ENCODE measurements at places on chromosomes 7 and 10. TPM values are rescaled to one million over a fixed set of nuclear protein-coding genes. Genes with fewer than 3 reads are reported as not detected.

Gene IRF5
- total RNA-seq = 0.39 TPM

Gene NPC1L1
- total RNA-seq = 0.24 TPM

Gene CASTOR2
- 12.9 TPM for total RNA-seq

Gene NKX6-2
- not detected for total RNA-seq

Gene FAM25C
- not detected for total RNA-seq
